ENCODE measurements at places on chromosomes 3 and 15.

DNA sequence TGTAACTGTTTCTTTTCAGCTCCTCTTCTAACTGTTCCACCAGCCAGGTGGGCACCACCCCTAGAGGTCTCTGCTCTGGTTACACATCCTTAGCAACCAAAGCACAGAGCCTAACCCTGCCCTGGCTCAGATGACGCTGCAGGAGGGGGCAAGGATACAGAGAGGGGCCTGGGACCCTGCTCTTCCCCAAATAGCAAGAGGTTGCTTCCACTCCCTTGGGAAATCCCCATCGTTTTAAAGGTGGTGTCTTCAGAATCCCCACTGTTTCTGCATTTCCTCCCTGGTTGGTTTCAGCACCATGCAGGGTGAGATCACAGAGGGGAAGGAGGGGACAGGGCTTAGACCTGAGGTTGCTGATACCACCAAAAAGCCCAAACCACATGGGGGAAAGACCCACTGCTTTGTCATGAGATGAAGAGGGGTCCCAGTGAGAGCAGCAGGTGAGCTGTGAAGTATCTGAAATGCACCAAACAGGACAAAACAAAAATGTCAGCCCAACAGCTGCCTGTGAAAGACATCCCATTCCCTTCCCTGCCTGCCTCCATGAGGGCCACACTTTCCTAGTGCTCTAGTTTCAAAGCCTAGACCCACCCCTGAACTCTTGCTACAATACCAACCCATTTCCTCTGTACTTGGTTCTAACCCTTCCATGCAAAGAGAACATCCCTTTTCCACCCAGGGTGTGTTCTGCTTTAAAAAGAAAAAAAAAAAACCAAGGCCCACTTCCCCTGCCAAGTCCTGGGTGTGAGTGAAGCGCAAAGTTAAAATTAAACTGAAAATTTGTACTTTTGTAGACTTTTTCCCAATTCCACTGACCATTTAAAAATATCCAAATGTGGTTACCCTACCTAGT lies 29.0 kb downstream of the ANP32A start:
- DNase-seq, result no peak

- DNase-seq, result no peak
These were observed 140.0 kb downstream of the MEIS2 start for GRCh38 chr15:36960179-36960946.

DNA sequence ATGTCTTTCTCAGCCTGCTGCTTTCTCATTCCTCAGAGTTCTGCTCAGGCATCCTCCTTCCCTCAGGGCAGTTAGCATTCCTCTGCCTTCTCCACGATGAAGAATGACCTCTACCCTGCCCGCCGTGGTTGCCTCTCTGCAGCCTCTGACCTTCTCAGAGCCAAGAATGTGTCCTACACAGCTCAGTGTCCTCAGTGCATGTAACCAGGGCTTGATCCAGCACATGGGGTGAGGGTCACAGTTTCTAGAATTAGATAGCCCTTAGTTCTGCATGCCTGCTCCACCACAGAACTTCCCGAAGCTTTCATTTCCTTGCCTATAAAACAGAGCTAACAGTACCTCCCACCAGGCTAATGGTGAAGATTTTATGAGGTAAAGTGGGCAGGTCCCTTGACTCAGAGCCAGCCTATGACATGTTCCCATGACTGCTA lies 182.1 kb downstream of the CLSTN2 start:
- no peak for DNase-seq

- DNase-seq, result no peak
These were observed 188.9 kb upstream of the SYNPR start for GRCh38 chr3:63089007-63089750.

- DNase-seq, result peak; percentile 36
These were observed at the start of gene MYLK for GRCh38 chr3:123884203-123884831. TSS of gene MYLK (minus strand) at chr3:123884332. CDS start at chr3:123793841, 90,491 bp downstream.

- DNase-seq, result no peak
These were observed 270.2 kb downstream of the ROBO1 start for GRCh38 chr3:79497447-79498111.

DNA sequence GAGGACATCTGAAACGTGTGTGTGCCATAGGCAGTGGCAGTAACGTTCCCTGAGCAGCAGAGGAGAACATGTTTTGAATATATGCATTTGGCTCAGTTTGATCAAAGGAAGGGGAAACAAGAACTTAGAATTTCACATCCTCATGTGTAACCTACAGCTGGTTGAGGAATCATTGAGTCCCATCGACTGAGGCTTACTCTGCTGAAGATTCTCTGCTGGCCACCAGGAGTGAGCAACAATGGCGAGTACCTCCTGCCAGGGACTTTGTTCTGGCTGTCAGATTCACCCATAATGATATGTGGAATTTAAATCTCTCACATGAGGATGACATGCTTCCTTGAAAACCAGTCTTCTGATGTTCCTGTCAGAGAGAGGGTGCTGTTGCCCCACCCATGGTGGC lies 21.3 kb downstream of the GORASP1 start:
- no peak for DNase-seq

DNA sequence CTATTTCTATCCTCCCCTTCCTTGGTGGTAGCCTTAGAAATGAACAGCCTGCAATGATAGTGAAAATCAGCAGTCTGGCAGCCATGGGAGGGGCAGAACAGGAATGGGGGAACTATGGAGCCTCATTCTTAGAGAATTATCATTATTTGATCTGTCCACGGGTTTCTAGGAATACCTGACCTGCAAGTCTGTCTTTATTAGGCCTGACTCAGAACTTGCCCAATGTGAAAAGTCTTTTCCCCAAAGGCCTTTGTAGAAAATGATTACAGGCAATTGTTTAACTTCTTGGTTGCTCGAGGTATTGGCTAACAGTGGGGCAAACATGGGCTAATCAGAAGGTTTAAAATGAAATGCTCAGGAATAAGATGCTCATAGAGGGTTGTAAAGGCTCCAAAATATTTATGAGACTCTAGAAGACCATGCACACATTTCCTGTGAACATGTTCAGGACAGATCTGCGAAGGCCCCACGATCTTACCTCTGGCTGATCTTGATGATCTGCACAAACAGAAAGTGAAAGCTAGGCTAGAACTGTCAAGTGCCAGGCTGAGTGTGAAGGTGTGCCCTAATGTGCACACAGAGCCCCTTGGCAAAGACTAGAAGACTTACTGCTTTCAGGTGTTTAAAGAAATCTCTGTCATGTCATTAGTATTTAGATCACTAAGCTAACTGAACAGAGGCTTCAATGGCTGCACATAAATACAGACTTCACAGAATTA lies 39.6 kb upstream of the LAMP3 start:
- no peak for DNase-seq

DNA sequence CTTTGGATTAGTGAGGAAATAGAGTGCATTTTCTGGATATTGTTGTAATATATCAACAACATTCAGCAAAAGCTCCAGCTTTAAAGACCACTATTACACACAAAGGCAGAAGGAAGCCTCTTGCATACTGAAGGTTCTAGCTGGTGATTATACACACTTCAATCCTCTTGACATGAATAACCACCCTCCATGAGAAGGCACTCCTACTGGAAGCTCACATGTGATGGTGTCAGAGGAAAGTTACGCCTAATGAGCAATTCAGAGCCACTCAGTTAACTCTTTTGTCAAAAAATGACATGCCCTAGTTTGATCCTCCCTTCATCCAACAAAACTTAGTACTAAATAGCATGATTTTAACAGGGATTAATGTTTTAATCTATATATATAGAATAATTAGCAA lies 124.6 kb upstream of the LYSMD4 start:
- DNase-seq, result no peak

- peak; percentile 22 for DNase-seq
These were observed 102.9 kb upstream of the KLF13 start for GRCh38 chr15:31223478-31224350.

GRCh38 chr15:35630532-35630931 lies 84.6 kb upstream of the DPH6 start:
- no peak for DNase-seq

DNA sequence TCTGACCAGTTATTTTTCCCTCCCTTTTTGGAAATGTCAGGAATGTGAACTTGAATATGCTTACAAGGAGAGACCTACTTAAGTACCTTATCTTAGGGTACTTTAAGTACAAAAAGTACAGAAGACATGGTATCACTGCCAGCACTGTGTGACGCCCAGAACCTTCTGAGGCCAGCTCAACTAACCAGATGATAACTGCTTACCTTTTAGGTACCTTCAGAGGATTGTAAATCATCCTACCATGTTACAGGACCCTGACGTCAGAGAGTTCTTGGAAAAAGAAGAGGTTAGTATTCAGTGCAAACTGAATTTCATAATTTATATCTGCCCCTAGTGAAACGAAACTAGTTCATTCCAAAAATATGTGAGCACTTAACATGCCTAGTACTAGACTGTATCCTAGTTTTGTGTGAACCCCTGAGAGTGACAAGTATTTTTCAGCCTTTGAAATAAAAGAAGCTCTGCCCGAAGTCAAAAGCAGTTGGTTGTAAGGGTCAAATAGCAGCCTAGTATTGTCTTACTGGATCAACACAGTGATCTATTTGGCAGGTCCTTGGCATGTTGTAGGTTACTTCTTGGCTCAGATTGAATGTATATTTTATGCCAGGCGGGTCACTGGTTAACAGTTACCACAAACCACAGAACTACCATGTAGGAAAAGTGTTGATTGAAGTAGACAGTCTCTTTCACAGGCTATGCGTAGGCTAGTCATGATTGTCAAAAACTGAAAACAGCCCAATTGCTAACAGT lies 23.8 kb upstream of the SNX22 start:
- no peak for DNase-seq

DNA sequence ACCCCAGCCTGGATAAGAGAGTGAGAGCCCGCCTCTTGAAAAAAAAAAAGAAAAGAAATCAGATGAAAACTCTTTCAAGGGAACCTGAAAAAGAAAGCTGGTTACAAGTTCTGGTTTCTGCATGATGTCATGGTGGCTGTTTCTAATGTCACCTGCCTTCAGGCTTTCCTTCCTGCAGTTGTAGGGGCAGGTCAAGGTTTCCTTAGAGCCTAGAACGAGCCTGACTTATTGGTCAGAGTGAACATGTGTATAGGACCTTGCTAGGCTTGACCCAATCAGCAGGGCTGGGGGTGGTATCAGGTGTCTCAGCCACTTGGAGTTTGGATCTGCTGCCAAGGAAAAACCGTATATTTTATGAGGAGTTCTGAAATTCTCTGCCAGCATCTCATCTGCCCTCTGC lies 3.8 kb downstream of the IVD start:
- DNase-seq, result no peak

GRCh38 chr3:127598841-127599570 lies 795 bp downstream of the MCM2 start:
- DNase-seq, result no peak

DNA sequence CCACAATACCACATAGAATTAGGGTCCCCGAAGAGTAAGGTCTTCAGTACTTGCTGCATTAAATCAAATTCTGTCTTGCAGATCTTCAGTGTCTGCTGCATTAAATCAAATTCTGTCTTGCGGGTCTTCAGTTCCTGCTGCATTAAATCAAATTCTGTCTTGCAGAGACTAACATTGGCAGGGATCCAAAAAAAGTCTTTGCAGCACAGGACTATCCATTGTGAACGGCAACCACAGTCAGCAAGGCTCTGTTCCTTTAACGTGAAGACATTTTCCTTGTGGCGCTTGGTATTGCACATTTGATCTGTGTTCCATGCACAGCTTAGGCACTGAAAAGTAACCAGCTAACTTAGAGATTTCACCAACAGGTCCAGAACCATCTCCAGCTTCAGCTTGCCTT lies 46.8 kb upstream of the POMGNT2 start:
- DNase-seq, result no peak

DNA sequence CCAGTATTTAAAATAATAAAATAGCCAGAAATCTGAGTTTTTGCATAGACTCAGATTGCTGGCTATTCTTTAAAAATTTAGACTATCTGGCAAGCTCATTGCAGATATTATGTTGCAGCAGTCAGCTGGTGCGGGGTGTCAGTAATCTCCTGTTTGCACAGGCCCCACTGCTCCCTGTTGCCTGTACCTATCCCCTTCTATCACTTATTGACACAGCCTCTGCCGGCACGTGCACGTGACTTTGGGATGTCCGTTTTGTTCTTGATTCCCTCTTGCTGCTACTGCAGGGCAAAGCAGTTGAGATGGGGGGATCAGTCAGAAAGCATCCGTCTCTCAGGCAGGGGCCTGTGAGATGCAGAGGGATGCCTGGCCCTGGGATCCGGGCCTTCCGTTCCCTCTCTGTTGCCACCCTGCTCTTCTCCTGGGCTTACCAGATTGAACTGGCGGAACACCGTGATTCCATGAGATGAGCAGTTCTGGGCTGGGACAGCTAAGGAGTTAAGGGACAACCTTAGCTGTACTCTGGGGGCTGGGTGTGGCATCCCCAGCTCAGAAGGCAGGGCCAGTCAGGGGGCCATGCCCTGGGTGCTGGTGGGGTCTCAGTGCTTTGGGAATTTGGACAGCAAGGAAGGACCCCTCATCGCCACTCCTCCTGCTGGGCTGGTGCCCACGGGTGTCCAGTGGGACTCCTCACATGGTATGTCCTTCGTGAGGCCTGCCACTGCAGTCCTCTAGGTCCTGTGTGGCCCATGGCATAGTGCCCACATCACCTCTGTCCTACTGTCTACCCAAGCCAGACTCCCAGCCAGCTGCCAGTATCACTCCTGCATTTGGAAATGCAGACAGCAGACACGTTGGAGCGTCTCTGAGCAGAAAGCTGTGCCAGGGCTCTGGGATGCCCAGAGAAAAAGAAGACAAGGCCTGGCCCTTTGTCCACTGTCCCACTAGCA lies 11.8 kb downstream of the MRAS start:
- DNase-seq, result no peak

DNA sequence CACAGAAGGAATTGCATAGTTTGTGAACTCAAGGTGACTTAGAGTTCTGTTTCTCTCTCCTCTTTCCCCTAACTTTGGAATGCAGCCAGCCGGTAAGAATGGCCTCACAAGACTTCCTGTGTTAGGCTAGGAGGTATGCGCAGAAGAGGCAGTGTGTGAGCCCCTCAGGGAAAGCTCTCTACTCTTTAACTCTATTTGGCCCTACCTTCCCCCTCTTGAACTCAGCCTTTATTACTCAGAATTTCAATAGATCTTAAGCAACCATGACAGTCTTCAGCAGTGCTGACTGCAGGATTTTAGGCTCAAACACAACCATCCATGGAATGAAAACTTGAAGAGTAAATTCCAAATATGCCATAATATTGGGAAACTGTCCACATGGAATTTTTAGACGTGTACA lies 209.5 kb downstream of the DTWD1 start:
- no peak for DNase-seq

DNA sequence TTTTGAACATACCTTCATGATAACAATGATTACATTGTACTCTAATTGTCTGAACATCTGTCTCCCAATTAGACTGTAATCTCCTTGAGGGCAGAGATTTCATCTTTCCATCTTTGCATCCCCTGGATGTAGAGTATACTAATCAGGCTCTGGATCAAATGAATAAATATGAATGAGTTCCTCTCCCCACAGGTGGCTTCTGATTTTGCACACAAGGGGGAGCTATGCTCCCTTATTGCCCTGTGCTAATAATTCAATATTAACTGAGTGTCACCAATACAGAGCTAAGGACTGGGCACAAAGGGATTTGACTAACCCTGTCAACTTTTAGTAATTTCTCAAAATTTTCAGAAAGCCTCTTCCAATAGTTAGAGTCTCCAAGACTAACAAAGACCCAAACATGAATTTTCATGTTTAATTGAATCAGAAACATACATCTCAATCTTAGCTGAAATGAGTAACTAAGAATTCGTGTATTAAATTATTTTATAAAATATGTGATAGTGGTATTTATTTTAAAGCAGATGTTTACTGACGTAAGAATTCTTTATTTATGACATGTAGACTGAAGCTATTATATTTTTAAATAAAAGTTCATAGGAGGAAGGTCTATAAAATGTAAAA lies 3.0 kb downstream of the DUOXA1 start:
- DNase-seq, result no peak

- DNase-seq, result no peak
These were observed 267.9 kb downstream of the BBX start for GRCh38 chr3:107790612-107791011.

GRCh38 chr3:195701042-195701915 lies 19.5 kb upstream of the MUC20 start:
- no peak for DNase-seq

Data from activated CD4-positive, CD25-positive, alpha-beta regulatory T cell treated with anti-CD3 and anti-CD28 coated beads, Interleukin-2, amount 50 U/mL, for 72 hours (primary cell).